ENCODE measurements at places on chromosomes 3 and 15.

GRCh38 chr15:66894986-66895780 lies 170.2 kb upstream of the SMAD3 start:
- DNase-seq: no peak

DNA sequence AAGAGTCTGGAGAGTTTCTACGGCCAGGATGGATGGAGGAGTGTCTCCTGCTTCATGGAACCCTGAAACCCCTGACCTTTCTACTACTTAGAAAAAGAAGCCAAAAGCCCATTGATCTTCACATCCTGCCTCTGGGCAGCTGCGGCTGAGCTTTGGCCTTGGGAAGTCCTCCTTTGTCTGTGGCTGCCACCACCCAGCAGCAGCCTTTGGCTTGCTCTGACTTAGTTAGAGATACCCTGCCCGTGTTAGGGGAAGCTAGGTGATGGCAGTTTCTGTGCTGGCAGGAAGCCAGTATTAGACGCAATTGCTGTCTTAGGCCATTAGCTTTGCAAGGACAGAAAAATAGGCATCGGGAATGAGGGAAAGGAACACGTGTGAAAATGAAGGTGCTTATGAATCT lies 18.8 kb downstream of the APH1B start:
- DNase-seq: no peak

- no peak for DNase-seq
These were observed 2.1 kb upstream of the PTPRG start for GRCh38 chr3:61559136-61559731.

GRCh38 chr15:96347181-96348111 lies 16.9 kb downstream of the NR2F2 start:
- DNase-seq: no peak

DNA sequence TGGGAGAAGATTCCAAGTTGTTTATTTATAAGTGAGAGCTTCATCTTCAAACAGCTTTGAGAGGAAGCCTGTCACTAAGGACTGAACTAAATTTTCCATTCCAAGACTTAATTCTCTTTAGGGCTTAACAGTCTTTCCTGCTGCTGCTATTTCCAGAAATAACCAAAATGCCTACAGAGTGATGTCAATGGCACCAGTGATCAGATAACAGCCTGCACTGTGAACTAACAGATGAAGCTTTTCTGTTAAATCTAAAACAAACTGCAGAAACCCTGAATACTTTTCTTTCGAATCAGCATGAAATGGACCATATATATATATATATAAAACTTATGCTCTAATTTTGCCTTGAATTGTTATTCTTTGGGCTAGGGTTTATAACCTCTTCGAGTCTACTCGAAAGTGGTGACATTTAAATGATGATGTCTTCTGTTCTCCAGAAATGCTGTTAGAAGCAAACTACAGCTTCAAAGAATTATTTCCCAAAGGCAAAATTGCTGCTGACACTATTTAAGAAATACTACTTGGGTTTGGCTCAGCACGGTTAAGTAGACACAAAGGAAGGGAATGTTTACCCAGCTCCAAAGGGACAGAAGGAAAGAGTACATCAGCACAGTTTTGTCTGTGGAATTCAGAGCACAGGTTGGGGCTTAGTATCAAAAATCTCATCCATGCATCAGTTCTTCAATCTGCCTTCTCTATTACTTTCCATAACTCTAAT lies 238.5 kb upstream of the LRRN1 start:
- DNase-seq: no peak

GRCh38 chr3:185071287-185071800 lies 81.5 kb downstream of the C3orf70 start:
- DNase-seq: no peak

- no peak for DNase-seq
These were observed 15.5 kb downstream of the NTRK3 start for GRCh38 chr15:88241060-88241459.

DNA sequence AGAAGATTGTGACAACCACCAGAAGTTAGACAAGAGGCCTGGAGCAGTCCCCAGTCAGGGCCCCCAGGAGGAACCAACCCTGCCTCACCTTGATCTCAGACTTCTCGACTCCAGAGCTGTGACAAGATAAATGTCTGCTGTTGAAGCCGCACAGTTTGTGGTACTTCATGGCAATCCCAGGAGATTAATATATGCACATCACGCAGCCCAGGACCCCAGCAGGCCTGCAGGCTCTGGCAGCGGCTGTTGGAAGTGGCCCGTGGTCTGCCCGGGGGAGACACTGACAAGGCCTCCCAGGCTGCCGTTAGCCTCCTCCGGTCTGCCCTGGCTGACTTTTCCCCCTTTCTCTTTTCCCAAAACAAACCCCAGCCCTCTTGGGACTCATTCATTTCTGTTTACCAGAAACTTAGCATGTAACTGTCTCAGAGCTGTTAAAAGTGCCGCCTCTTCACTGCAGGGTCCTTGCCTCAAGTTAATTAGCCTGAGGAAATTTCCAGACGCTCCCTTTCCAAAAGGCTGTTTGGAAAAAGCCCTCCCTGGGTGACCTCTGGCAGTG lies 183.5 kb upstream of the LYSMD4 start:
- DNase-seq: no peak

GRCh38 chr15:26260517-26261133 lies 397.5 kb upstream of the ATP10A start:
- DNase-seq: no peak

DNA sequence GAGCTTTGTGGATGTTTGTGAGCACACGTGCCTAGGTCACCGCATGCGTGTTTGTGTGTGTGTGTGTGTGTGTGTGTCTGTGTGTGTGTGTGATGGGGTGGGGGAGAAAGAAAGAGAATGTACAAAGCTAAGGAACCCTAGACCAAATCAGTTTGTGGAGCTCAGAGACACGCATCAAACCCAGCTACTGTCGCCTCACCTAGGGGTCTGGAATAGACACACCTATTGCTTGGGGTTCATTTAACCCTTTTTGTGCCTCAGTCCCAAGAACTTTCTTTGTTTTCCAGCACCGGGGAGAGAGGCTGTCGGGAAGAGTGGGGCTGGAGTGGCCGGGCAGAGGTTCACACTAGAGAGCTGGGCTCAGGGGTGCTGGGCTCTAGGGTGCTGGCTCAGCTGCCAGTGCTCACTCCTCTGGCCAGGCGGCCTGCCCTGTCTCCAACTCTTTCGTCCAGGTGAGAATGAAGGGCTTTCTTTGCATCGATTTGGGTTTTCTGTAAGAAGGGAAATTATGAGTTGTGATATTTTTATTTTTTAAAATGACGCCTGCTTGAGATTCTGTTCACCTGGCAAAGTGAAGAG lies 221.6 kb downstream of the MEIS2 start:
- DNase-seq: no peak

- DNase-seq: no peak
These were observed 789.0 kb upstream of the ROBO1 start for GRCh38 chr3:80556763-80557162.

DNA sequence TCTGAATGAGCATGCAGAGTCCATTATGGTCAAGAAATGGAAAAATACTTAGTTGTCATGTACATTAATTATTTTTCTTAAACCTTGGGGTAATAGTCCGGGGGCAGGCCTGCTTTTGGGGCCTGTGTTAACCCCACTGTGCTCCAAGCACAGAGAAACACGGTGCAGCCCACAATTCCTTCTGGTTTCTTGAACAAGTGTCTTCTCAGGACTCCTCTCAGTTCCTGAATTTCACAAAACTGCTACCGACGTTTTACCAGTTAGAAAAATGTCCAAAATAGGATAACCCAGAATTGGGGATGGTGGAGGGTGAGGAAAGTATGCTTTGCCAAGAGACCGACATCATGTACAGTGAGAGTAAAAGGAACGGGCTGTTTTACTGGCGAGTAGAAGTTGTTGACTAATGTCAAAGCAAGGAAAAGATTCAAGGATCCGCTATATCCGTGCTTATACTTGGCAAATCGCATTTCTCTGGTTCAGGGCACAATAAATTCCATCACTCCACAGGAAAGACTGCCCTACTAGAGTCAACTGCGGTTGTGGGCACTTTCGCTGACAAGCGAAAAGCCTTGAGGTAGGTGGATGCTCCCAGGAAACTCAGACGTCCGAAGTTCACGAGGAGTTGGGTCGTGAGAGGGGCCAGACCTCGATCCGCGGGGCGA lies 495 bp upstream of the NXPE3 start:
- no peak for DNase-seq

DNA sequence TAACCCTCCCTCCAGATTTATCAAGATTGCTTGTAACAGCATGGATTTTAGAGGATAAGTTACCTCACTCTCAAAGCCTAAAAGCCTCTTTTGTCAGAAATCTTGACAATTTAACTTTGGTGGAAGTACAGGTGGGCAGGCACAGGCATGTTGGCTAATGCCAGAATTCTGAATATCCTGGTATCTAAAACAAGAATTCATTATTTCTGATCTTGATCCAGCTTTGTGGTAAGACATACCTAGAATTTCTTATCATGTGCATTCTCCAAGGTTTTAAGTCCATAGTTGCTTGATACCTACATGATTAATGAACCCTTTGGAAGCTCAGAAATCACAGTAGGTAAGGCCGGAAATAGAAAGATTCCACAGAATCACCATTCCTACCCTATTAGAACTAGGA lies 109.9 kb upstream of the TTC14 start:
- DNase-seq: no peak

DNA sequence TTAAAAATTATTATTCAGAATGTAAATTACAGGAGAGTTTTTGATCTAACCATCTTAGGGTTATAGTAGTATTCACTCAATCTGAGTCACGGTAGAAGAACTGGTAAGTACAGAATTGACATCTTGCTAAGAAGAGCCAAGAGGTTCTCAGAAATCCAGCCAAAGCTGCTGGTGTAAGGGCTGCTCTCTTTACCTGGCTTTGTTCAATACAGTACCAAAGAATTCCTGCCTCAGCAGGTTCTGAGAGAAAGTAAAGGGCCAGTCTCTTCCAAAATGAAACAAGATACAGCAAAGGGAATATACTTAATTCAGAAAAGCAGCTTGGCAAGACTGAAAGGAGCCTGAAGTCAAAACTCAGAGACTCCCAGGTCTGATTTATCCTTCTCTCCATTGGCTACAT lies 193.1 kb downstream of the TNIK start:
- DNase-seq: no peak

DNA sequence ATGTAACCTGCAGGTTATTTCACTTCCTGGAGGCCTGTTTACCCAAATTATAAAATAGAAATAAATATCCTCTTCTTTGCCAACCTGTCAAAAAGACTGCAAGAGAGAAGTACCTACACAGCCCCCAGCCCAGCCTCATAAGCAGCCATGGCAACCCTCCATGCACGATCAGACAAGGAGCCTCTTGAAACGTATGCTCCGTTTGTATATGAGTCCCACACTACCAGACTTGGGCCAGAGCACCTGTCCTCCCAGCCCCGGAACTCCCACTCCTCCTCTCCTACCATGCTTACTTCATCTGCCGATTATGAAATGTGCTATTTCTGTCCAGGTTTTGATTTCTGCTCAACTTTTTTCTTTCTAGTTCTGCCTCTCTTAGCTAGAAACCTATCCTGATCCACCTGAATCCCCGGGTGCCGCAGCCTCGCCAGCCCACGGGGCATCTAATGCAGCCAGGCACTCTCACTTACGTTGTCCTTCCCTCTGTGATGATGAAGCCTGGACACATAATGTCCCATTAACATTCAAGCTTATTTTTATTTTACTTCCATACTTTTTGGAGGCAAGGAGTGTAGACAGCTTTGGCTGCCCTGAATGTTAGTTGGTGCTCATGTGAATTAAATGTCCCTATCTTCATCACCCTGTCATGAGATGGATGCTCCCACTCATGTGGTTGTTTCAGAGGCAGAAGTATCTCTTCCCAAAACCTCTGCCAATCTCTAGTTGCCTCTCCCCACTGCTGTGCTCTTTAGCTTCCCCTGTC lies 73.8 kb downstream of the MB21D2 start:
- no peak for DNase-seq

DNA sequence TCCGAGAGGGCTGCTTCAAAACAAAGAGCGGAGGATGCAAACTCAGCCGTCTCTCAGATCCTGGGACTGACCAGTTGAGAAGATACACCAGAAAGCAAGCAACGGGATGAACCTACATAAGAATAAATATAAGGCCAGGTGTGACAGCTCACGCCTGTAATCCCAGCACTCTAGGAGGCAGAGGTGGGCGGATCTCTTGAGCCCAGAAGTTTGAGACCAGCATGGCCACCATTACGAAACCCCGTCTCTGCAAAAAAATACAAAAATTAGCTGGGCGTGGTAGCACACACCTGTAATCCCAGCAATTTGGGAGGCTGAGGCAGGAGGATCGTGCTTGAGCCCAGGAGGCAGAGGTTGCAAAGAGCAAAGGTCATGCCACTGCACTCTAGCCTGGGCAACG lies 31.7 kb downstream of the RBPMS2 start:
- DNase-seq: no peak

DNA sequence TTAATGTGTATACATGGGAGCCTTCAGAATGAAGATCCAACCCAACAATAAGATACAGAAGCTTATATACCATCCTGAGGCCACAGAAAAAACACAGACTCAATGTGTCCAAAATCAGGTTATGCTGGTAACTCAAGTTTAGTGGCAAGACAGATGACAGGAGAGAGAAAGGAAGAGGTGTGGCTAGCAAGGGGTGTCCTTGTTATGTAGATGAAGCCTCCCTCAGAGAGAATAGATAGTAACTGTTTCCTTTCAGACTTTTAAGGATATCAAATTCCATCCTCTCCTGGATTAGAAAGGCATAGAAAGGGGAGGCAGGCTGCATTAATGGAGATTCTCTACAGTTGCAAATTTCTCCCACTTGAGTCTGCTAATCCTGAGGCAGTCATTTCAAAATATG lies 447.4 kb downstream of the GABRB3 start:
- DNase-seq: no peak

DNA sequence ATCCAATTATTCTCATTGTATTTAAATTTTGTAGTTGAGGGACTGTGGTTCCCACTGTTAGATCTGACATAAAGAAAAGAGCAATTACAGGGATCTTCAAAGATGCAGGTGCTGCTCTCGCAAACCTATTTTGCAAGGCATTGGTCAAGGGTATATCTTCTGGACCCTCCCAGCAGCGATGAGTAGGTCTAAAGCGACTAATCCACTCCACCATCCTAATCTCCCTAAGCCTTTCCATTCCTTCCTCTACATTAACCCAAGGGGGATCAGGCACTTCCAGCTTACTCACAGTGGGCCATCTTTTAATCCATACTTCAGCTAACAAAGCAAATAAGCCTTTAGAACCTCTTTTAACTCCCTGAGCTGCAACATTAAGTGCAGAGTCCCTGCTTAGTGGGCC lies 37.0 kb upstream of the CPOX start:
- DNase-seq: no peak

DNA sequence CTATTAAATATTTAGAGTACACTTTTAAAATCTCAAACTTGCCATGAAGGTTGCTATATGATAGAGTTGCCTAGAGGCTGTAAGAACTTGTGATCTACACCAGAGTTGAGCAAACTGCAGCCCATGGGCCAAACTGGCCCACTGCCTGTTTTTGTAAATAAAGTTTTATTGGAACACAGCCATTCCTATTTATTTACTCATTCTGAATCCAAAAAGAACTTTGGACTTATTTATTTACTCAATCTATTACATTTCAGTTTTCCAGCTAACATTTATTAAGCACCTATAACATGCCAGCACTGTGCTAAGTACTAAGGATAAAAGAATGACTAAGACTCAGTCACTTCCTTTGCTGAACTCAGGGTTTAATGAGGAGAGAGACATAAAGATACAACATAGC lies 403.6 kb downstream of the ERC2 start:
- DNase-seq: no peak

Measured in activated T-cell treated with anti-CD3 and anti-CD28 coated beads for 1 hour (primary cell).